ENCODE measurements at places on chromosomes 4 and X.

- peak; percentile 50 for DNase-seq
These were observed 403 bp downstream of the SGCB start for GRCh38 chr4:52037689-52038102.

GRCh38 chrX:21698272-21698671 lies 40.1 kb upstream of the KLHL34 start:
- DNase-seq = no peak

DNA sequence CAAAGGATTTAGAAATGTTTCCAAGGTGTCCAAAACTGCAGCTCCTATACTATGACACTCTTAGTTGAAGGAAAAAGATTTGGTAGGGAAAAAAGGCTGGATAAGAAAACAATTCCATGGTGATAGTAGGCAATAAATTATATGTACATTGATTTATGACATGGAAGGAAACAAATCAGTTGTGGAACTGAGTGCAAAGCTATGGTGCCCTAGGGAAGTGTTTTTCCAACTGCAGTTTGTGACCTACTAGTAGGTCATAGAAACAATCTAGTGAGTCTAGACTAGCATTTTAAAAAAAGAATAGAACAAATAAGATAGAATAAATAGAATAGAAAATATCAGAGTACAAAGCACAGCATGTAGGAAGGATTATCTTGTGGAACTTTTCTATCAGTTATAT lies 58.4 kb upstream of the TSPAN5 start:
- no peak for DNase-seq

GRCh38 chr4:94995684-94996394 lies 238.1 kb downstream of the BMPR1B start:
- no peak for DNase-seq

DNA sequence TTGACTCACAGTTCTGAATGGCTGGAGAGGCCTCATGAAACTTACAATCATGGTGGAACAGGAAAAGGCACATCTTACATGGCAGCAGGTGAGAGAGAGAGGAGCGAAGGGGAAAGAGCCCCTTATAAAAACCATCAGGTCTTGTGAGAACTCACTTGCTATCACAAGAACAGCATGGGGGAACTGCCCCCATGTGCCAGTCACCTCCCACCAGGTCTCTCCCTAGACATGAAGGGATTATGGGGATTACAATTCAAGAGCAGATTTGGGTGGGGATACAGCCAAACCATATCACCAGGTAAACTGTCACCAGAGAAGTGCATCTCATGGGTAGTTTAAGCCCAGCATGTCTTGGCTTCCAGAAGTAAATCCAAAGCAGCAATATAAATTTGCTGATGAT lies 7.5 kb upstream of the SMARCA5 start:
- no peak for DNase-seq

DNA sequence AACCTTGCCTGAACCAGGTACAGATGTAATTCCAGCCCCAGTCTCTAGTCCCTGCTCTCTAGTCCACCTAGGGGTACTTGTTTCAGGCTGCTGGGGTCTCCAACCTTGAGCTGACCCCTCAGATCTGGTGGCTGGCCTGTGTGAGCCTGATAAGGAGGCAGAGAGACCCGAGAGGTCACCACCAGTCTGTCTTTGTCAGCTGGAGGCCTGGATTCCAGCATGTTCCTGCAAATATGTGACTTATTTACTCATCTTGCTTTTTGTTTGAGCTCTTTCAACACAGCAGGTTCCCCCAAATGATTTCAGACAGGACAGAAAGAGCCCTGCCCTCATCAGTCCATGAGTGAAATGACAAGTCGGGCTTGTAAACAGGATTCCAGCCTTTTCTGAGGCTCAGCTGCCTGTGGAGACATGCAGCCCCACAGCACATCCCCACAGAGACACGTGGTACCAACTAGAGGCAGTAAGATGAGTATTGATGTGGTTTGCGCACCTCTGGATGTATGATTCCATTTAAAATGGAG lies 37.5 kb upstream of the STK26 start:
- DNase-seq = no peak

DNA sequence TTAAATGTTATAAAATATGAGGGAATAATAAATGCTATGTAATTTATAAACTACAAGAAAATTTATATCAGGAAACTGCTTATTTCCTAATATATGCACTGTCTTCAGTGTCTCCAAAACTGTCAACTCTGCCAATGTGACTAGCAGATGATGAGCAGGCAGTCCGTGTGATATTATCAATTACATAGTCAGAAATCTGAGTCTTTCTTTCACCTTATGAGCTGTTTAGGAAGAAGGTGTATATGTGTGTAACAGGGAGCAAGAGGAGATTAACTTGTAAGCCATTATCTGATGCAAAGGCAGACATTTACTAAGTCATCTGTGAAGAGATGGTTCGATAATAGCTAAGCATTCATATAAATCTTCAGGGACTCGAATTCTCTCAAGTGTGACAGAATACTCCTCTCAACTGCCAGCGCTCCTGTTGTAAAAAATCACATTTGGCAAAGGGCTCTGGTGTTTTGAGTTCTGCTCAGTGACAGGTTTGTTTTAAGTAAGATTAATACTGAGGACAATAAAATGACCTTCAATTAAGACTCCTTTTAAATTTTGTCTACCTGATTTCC lies 79.7 kb downstream of the SNCA start:
- DNase-seq = no peak

DNA sequence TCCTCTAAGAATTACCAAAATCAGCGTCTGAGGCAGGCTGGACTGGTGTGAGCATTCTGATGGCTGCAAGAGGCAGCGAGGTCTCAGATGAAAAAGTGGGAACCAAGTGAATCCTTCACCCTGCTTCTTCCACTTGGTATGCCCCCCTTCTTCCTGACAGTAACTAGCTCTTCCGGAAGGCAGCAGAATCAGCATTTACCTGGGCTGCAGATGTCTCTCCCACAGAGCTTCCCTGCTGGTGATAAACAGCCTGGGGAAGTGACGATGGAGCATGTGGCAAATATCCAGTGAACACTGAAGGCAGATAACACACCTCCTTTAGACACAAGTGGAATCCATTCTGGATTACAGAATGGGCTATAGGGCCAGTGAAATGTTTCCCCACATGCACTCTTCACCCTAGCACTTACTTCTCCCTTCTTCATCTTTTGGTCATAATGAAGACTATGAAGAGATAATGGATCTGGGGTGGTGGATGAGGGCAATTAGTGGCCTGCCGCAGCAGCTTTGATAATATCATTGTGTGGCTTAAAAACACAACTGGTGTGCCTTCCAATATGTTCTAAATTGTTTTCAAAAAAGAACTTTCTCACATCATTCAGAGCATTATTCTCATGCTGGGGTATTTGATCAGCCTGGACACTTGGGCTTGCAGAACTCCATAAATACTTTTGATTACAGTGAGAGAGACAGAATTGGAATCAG lies 60.8 kb upstream of the TBC1D9 start:
- no peak for DNase-seq

DNA sequence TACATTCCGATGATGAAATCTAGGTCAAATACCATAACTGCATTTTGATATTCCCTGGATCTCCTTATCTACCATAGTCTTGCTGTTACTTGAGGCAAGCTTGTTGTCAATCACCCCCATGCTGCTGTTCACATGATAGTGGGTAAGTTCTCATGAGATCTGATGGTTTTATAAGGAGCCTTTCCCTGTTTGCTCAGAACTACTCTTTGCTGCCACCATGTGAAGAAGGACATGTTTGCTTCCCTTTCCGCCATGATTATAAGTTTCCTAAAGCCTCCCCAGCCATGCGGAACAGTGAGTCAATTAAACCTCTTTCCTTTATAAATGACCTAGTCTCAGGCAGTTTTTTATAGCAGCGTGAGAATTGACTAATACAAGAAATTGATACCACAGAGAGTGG lies 432.0 kb downstream of the GLUD2 start:
- peak; percentile 23 for DNase-seq

- DNase-seq = no peak
These were observed 69.9 kb upstream of the NRK start for GRCh38 chrX:105752338-105752956.

Measured in RKO (cell line).